ENCODE measurements at places on chromosomes 4 and X.

- no peak for DNase-seq
Measured at GRCh38 chr4:118918388-118918787, 29.7 kb downstream of the SYNPO2 start.

DNA sequence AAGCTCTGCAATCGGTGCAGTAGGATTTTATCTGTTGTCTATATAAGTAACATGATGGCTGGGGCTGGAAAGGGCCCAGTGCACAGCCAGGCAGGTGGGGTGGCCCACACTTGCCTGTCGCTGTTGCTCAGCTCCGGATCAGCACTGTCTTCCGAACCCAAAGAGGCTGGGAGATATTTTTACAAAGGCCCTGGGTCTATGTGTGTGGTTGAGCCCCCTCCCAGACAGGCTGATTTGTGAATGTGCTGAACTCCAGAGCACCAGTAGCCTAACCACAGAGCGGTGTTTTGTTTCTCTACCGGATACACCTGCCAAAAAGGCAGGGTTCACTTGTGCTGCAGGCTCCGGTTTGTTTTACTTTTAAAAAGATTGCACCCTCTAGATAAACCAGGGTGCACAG, 33.5 kb upstream of the CHRNA9 start:
- peak; percentile 66 for DNase-seq

GRCh38 chrX:53122013-53122412, 28.1 kb downstream of the KANTR start:
- no peak for DNase-seq

GRCh38 chr4:113505044-113505443, 256.5 kb downstream of the CAMK2D start:
- no peak for DNase-seq

DNA sequence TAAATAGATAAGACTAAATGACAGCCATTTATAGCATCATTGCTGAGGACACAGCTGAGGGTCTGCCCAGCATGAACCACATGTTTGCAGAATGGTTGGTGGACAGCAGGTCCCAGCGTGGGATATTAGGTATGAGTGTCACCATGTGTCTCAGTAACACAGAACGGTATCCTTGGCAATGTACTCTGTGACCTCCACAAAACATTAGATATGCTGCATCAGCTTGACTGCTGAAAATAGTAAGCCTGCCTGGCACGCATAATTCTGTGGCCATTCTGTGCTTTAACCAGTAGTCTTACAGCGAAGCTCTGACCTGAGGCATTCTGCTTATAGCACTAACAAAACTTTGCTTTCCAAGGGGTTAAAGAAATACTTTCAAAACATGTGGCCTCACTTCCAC, 32.0 kb downstream of the LIMCH1 start:
- no peak for DNase-seq

DNA sequence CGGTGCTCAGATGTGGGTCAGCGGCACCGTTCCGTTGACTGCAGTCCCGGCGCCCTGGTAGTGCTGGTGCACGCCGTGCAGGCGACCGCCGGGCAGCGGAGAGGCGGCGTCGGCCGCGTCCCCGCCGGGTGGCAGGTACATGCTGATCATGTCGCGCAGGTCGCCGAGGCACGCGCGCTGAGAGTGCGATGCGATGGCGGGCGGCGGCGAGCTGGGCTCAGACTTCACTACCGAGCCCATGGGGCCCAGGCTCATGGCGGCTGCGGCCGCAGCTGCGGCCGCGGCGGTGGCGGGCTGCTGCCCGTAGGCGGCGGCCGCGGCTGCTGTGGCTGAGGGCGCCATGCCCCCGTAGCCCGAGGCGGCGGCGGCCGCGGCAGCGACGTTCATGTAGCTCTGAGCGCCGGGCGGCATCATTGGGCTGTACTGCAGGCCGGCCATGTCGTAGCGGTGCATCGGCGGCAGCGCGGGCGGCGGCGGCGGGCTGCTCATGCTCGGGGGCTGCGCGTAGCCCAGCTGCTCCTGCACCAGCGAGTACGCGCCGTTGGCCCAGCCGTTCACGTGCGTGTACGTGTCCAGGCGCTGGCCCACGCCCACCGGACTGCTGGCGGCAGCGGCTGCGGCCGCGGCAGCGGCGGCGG, 1.0 kb downstream of the SOX3 start:
- DNase-seq: no peak

DNA sequence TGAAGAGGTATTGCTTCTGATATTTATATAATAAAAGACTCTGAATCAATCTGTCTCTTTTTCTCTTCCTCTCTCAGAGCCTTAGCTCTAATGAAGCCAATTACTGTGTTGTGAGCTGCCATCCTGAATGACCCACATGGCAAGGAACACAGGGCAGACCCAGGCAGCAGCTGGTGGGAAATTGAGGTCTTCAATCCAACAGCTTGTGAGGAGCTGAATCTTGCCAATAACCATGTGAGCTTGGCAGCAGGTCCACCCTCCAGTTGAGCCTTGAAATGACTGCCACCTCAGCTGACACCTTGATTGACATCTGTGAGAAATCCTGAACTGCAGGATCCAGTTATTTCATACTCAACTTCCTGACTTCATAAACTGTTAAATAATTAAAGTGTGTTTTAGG, 149.4 kb downstream of the NDST4 start:
- no peak for DNase-seq

DNA sequence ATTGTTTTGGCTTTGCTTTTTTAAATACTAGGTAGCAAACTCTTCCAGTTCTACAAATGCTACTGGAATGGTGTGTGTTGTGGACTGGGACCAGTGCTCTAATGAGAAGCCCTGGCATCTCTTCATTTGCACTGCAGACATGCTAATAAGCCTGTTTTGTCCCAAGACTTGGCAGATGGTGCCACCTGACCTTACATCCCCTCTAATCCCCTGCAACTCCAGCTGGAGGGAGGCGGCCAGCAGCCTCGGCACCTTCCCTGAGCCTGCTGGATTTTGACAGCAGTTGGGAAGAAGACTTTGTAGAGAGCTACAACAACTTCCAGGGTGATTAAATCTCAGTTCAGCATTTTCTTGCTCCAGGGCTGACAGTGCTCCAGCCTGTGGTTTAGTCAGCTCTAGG, 200.0 kb downstream of the DCLK2 start:
- DNase-seq: no peak

GRCh38 chrX:49951524-49952193, 29.3 kb downstream of the CLCN5 start:
- no peak for DNase-seq

GRCh38 chr4:140866492-140867005, 110.4 kb upstream of the TBC1D9 start:
- no peak for DNase-seq

All from activated CD4-positive, alpha-beta memory T cell treated with anti-CD3 and anti-CD28 coated beads for 36 hours (primary cell).